ENCODE measurements at places on chromosomes 11 and 22. TPM values are rescaled to one million over a fixed set of nuclear protein-coding genes. Genes with fewer than 3 reads are reported as not detected.
A peak's percentile ranks its signal among the peaks of the same experiment; 100 is the strongest.

DNA sequence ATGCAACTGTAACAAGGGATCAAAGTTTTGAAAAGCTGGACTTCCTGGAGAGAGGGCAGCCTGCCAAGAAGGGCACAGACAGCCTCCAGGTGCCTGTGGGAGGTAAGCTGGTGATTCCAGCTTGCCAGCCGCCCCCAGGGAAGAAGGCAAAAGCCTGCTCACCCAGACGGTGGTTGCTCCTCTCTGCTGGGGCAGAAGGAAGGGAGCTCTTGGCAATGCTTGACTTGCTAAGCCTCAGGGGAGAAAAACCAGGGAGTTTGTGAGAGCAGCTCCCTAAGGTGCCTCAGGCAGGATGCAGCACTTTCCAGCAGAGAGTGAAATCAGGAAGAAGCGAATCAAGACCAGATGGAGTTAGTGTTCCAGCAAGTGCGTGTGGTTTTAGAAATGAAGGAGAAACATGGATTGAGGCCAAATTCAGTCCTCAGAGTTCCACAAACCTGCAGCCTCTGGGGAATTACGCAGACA lies 553.6 kb downstream of the BUD13 start:
- H3K4me3 ChIP-seq = no peak overlapping the region
- DNase-seq = no peak
- H3K36me3 ChIP-seq = no peaks in the 10 kb centered on the region
- H3K27ac ChIP-seq = no peak overlapping the region
- H3K27me3 ChIP-seq = no peaks in the 10 kb centered on the region

- no peaks in the 10 kb centered on the region for H3K27me3 ChIP-seq
- no peak overlapping the region for H3K4me3 ChIP-seq
- H3K36me3 ChIP-seq = peaks cover 2% of the 10 kb centered on the region
- peaks cover 8% of the 10 kb centered on the region for H3K4me1 ChIP-seq
Observed at GRCh38 chr22:50242406-50242949, 2.3 kb downstream of the TUBGCP6 start.

- peaks cover 1% of the 10 kb centered on the region for H3K36me3 ChIP-seq
- peak overlapping the region; percentile 84 for H3K4me3 ChIP-seq
- DNase-seq = no peak
- peak overlapping the region; percentile 99 for H3K27ac ChIP-seq
- H3K27me3 ChIP-seq = no peaks in the 10 kb centered on the region
Observed at GRCh38 chr11:17076517-17077239, 789 bp downstream of the RPS13 start.

DNA sequence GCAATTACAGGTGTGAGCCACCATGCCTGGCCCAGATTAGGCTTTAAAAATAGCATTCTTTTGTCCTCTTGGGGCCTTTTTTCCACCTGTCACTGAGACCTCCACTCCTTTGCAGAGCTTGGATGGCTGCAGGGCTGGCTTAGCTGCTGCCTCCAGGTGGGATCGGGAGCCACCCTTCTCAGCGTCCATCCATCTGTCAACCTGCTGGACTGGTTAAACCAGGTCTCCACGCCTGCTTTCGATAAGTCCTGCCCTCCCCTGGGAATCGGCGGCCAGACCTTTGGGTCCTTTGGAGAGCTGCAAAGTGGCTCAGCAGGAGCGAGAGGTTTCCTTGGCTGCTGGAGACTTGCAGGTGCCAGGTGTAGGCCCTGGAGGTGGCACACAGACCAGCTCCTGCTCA lies 23.4 kb upstream of the GRAMD4 start:
- no peaks in the 10 kb centered on the region for H3K36me3 ChIP-seq
- peak; percentile 95 for DNase-seq
- peaks cover 17% of the 10 kb centered on the region for H3K4me1 ChIP-seq
- H3K27me3 ChIP-seq = no peaks in the 10 kb centered on the region
- no peak overlapping the region for H3K4me3 ChIP-seq
- peak overlapping the region; percentile 86 for H3K27ac ChIP-seq

Gene RHOD
- 17.1 TPM for total RNA-seq

- H3K27ac ChIP-seq = no peak overlapping the region
- no peak overlapping the region for H3K4me3 ChIP-seq
- no peaks in the 10 kb centered on the region for H3K27me3 ChIP-seq
Observed at GRCh38 chr11:134346976-134347350, 15.2 kb downstream of the GLB1L2 start.

GRCh38 chr22:42905702-42906183 lies 48.7 kb upstream of the ARFGAP3 start:
- H3K27me3 ChIP-seq = no peaks in the 10 kb centered on the region
- no peak for DNase-seq
- H3K36me3 ChIP-seq = peaks cover 3% of the 10 kb centered on the region

DNA sequence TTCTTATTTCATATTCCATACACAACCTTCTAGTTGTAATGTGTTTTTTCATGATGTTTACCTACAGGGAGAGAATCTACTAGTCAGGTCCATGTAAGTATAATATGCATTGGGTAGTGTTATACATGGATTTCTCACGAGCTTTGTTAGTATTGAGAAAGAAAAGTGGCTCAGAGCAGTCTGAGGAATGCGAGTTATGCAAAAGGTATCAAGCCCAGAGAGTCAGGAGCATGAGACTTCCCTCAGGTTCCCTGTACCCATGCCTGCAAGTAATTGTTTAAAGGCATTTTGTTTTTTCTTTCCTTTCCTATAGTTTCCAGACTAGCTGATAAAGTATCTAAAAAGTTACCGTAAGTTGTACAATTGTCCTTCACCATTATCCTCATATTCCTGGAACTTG lies 66.1 kb downstream of the STK33 start:
- no peak overlapping the region for H3K4me3 ChIP-seq
- no peak for DNase-seq
- H3K36me3 ChIP-seq = no peaks in the 10 kb centered on the region
- H3K27me3 ChIP-seq = no peaks in the 10 kb centered on the region
- H3K27ac ChIP-seq = no peak overlapping the region

- H3K27ac ChIP-seq = peak overlapping the region; percentile 93
- H3K4me3 ChIP-seq = no peak overlapping the region
- peaks cover 37% of the 10 kb centered on the region for H3K4me1 ChIP-seq
- no peaks in the 10 kb centered on the region for H3K36me3 ChIP-seq
Observed at GRCh38 chr11:87006035-87006434, 31.7 kb upstream of the TMEM135 start.
